ENCODE measurements at places on chromosomes 2 and 18.

DNA sequence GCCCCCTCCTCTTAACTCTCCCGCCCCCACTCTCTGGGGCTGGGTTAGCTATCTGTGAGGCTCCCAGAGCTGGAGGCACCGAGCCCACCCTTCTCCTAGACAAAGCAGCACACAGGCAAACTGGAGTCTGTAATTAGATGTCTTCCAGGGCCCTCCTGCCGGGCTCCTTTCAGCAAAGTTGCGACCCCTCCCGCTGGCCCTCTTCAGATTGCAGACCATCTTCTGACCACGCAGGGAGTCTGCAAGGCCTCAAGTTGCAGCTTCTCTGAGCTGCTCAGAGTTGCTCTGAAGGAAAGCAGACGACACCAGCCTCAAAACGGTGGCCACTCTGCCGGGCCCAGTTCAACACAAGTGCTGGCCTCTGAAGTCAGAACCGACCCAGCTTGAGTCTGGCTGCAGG, 228.4 kb upstream of the COPS8 start:
- DNase-seq, result no peak

DNA sequence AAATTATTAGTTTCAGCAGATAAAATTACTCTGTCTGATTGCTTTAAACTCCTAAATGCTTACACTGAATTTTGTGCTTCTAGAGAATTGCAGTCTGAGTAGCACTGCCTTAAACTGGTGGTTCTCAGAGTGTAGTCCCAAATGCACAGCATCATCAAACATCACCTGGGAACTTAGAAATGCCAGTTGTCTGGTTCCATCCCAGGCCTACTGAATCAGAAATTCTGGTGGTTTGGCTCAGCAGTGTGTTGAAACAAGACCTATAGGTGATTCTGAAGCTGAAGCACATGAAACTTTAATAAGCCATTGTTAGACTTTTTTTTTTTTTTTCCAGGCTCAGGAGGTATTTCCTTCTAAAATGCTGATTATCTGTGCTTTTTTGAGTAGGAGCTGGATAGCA, 22.0 kb downstream of the EPC2 start:
- no peak for DNase-seq

GRCh38 chr18:40355726-40356125, 1599.3 kb upstream of the PIK3C3 start:
- no peak for DNase-seq

GRCh38 chr2:28165087-28165635, 227.5 kb upstream of the FOSL2 start:
- no peak for DNase-seq

DNA sequence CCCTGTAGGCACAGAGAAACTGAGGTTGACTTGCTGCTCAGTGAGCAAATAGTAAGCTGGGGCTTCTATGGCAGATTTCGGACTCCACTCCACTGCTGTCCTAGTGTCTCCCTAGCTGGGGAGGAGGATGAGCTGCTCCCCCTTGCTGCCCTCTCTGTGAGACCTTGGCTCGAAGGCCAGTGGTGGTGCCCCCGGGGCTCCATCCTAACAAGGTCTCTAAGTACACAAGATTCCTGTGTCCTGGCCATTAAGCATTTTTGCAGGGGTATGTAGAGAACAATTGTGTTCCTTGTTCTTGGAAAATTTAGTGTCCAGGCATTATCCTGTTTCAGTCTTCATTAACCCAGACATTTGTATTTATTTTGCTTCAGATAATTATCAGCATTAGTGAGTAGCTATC, 21.3 kb upstream of the BCL2L11 start:
- no peak for DNase-seq

DNA sequence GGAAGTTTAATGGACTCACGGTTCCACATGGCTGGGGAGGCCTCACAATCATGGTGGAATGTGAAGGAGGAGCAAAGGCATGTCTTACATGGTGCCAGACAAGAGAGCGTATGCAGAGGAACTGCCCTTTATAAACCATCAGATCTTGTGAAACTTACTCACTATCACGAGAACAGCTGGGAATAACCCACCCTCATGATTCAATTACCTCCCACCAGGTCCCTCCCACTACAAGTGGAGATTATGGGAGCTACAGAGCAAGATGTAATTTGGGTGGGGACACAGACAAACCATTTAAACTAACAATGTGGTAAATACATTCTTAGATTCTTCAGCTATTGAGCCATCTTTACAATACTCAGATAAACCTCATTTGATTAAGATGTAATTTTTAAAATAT, 176.1 kb downstream of the SH3BP4 start:
- DNase-seq, result no peak

- DNase-seq, result peak; percentile 52
Measured at GRCh38 chr18:2570772-2571199, 519 bp downstream of the METTL4 start.
